ENCODE measurements at places on chromosomes 4 and X. TPM values are rescaled to one million over a fixed set of nuclear protein-coding genes. Genes with fewer than 3 reads are reported as not detected.

- no peak overlapping the region for H3K27ac ChIP-seq
- no peak overlapping the region for H3K4me3 ChIP-seq
- H3K4me1 ChIP-seq = no peaks in the 10 kb centered on the region
- H3K36me3 ChIP-seq = no peaks in the 10 kb centered on the region
- DNase-seq = no peak
Measured at GRCh38 chr4:165991325-165992180, 118.5 kb downstream of the TLL1 start.

GRCh38 chr4:178941975-178942374, 1499.7 kb upstream of the AGA start:
- H3K4me1 ChIP-seq = no peaks in the 10 kb centered on the region
- H3K36me3 ChIP-seq = no peaks in the 10 kb centered on the region
- no peak overlapping the region for H3K27ac ChIP-seq

- H3K4me1 ChIP-seq = no peaks in the 10 kb centered on the region
- H3K27me3 ChIP-seq = no peaks in the 10 kb centered on the region
- H3K27ac ChIP-seq = no peak overlapping the region
- no peak overlapping the region for H3K4me3 ChIP-seq
- DNase-seq = no peak
- H3K36me3 ChIP-seq = peaks cover 8% of the 10 kb centered on the region
Measured at GRCh38 chr4:163161536-163162205, 5.0 kb downstream of the NAF1 start.

DNA sequence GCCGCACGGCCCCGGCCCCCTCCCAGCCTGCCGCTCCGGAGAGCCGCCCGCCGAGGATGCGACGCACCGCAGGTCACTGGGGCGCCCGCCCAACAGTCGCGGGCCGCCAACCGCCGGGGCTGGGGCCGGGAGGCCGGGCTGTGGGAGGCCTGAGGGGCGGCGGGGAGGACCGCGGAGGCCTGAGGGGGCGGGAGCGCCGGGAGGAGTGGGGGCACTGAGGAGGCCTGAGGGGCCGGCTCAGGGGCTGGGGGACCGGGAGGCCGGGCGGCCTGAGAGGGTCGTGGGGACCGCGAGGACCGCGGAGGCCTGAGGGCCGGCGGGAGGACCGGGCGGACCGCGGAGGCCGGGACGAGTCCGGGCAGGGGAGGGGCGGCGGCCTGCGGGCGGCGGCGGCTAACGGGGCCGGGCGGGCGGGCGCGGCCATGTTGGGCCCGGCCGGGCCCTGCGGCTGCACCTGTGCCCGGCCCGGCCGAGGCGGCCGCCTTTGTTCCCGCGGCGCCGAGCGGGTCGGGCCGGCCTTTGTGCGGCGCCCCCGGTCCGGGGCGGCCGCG, 353 bp downstream of the NSD2 start:
- H3K4me3 ChIP-seq = peak overlapping the region; percentile 46
- H3K36me3 ChIP-seq = no peaks in the 10 kb centered on the region
- H3K4me1 ChIP-seq = peaks cover 14% of the 10 kb centered on the region

EGFL6 gene
- total RNA-seq = 27.8 TPM
